ENCODE measurements at places on chromosomes 2 and 18.

- DNase-seq: no peak
Observed at GRCh38 chr2:191740759-191741158, 62.8 kb downstream of the NABP1 start.

GRCh38 chr2:61712060-61712459 is 141.8 kb downstream of the FAM161A start:
- no peak for DNase-seq

- DNase-seq: no peak
Observed at GRCh38 chr2:28234807-28235206, 157.9 kb upstream of the FOSL2 start.

DNA sequence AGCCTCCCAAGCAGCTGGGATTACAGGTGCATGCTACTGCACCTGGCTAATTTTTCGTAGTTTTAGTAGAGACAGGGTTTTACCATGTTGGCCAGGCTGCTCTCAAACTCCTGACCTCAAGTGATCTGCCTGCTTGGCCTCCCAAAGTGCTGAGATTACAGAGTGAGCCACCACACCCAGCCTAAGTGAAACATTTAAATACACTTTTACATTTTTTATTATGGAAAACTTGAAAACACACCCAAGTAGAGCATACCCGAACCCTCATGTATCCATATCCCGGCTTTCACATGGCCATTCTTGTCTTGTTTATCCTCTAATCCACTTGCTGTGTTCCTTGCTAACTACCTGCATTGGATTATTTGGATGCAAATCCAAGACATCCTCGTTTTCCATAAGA is 13.2 kb upstream of the AGPS start:
- DNase-seq: no peak

GRCh38 chr18:13500869-13501542 is 225.4 kb downstream of the FAM210A start:
- no peak for DNase-seq

All from activated T-helper 1 cell treated with anti-CD3 and anti-CD28 coated beads, Interleukin-12 subunit alpha, Interleukin-12 subunit beta, Interleukin-2, Interleukin-4 antibody, amounts not matched to agents 30 ng/mL and 10 ng/mL and 1 ng/mL, durations not matched to agents 14 hours and 24 hours and 36 hours (primary cell).